ENCODE measurements at places on chromosomes 6 and 20. TPM values are rescaled to one million over a fixed set of nuclear protein-coding genes. Genes with fewer than 3 reads are reported as not detected.

Gene ELOVL2
- total RNA-seq = 0.25 TPM

Gene ADTRP
- not detected for total RNA-seq

Gene HCK
- total RNA-seq = 10.1 TPM

Gene PPP1R3G
- 4.4 TPM for total RNA-seq

Gene ZSCAN9
- total RNA-seq = 11.3 TPM

Gene CALHM4
- total RNA-seq = not detected

Gene MRPL18
- 58.7 TPM for total RNA-seq

Gene NCR2
- not detected for total RNA-seq

Gene HTR1E
- total RNA-seq = not detected

Gene MCCD1
- total RNA-seq = not detected

Gene PSORS1C1
- total RNA-seq = 9.6 TPM

Gene ANGPT4
- 0.98 TPM for total RNA-seq

Gene RBM24
- total RNA-seq = 2.7 TPM

Gene C20orf202
- not detected for total RNA-seq

Gene RTN4IP1
- total RNA-seq = 2.9 TPM

Gene DNMT3B
- 1.2 TPM for total RNA-seq

Gene SYTL3
- total RNA-seq = 10.8 TPM

Gene TJAP1
- total RNA-seq = 27.5 TPM

Gene PCIF1
- 36.6 TPM for total RNA-seq

Gene WFDC5
- total RNA-seq = 6.1 TPM

Gene KIAA1755
- total RNA-seq = 2.7 TPM

Gene GJA10
- not detected for total RNA-seq

Gene DYNLT1
- 65.8 TPM for total RNA-seq

Gene EFCAB8
- not detected for total RNA-seq

Gene BACH2
- 6.4 TPM for total RNA-seq

Gene CAGE1
- not detected for total RNA-seq

Gene VSX1
- total RNA-seq = not detected

Data from vagina (tissue), 2 donors.